ENCODE measurements at places on chromosomes 11 and 22.

DNA sequence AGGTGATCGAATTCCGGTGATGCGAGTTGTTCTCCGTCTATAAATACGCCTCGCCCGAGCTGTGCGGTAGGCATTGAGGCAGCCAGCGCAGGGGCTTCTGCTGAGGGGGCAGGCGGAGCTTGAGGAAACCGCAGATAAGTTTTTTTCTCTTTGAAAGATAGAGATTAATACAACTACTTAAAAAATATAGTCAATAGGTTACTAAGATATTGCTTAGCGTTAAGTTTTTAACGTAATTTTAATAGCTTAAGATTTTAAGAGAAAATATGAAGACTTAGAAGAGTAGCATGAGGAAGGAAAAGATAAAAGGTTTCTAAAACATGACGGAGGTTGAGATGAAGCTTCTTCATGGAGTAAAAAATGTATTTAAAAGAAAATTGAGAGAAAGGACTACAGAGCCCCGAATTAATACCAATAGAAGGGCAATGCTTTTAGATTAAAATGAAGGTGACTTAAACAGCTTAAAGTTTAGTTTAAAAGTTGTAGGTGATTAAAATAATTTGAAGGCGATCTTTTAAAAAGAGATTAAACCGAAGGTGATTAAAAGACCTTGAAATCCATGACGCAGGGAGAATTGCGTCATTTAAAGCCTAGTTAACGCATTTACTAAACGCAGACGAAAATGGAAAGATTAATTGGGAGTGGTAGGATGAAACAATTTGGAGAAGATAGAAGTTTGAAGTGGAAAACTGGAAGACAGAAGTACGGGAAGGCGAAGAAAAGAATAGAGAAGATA lies at the start of gene MALAT1:
MALAT1 (plus strand) TSS at position 69 of the 736 bp plus-strand sequence.
- peak; percentile 89 for DNase-seq

DNA sequence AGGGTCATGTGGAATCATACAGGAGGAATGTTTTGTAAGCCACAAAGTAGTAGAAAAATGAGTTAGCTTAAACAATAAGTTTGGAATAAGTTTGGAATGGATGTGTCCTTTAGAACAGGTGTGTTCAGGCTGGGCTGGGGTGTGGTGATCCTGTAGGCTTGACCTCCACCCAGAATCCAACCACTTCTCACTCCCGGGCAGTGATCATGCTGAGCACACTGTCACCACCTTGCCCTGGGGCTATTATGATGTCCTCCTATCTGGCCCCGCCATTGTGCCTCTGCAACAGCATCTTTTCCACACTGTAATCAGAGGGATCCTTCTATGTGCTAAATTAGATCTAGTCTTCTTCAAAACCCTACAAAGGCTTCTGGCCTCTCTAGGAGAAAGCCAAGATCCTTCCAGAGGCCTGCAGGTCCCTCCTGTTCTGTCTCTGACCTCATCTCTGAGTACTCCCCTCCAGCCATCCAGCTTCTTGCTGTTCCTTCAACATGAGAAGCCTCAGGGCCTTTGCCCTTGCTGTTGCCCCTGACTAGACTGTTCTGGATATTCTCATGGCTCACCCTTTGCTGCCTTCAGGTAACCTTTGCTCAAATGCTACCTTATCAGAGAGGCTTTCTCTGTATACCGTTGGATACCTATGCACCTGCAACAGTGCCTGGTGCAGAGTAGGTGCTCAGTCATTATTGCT lies 18.8 kb upstream of the ACCSL start:
- DNase-seq = no peak

DNA sequence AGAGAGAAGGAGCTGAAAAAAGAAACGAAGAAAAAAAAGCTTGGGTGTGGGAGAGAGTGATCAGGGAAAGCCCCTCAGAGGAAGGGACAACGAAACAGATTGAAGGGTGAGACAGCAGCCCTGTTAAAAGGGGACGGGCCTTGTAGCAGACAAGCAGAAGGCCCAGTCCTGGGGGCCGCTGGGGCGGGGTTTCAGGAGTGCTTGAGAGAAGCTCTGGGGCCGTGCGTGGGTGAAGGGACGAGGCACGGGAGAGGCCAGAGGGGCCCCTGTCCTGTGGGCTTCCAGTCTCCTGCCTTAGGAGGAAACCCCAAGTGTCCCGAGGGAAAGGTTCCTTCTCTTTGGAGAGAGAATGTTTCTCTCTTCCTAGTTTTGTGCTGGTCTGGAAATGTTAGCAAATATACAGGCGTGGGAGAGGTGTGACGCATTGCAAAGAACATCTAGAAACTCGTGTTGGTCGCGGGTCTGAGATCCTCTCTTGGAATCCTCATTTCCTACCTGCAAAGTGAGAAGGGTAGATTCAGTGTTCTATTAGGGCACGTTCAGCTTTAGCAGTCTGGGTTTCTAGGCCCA lies 28.6 kb downstream of the ADAMTS15 start:
- DNase-seq = no peak

- DNase-seq = no peak
Measured at GRCh38 chr11:120025606-120026335, 112.1 kb downstream of the TRIM29 start.

GRCh38 chr11:130561441-130561881 lies 113.0 kb downstream of the ADAMTS15 start:
- no peak for DNase-seq

GRCh38 chr22:41245917-41246499 lies 5.3 kb upstream of the CHADL start:
- DNase-seq = no peak

DNA sequence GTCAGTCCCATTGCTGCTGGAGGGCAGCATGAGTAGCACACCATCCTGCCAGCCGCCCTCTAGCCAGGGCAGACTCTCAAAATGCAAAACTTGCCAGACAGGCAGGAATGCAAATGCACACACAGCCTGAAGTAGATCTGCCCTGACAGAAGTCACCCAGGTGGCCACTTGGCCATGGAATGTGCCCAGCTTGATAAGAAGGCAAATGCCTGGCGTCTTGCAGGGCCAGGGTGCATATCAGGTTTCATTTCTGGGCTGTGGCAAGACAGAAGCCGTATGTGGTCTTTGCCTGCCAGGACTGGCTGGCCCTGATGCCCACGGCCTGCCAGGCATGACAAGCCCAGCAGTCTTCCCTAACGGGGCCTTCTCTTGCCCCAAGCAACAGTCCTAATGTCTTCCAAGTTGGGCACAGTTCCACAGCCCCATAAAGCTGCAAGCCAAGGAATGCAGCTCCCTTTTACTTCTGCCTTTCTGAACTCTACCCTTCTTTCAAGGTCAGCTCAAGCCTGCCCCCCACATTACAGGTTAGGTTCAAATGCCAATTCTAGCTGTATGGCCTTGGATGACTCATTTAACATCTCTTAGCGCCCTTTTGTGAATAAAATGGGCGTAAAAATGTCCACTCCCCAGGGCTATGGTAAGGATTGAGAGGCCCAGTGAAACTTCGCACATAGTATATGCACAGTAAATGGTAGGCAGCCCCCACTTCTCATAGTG lies 29.7 kb downstream of the POU2AF3 start:
- DNase-seq = no peak

- no peak for DNase-seq
Measured at GRCh38 chr22:22935056-22935545, 47.5 kb downstream of the IGLL5 start.

- DNase-seq = no peak
Measured at GRCh38 chr11:122731500-122731913, 76.0 kb downstream of the UBASH3B start.

DNA sequence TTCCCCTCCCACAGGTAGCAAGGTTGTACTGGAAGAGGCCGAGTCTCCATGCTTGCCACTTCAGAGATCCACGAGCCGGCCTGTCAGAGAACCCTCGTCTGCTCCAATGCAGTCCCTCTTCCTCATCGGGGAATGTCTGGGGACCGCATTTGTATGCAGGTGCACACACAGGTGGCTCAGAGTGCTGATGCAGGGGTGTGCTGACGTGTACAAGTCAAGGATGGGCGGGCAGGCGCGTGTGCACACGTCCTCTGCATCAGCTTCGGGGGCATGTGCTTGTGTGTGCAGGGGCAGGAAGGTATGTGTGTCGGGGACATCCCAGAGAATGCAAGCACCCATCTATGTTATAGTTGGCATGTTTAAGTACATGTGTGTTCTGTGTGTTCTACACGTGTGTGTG lies 49.4 kb downstream of the ELFN2 start:
- DNase-seq = peak; percentile 62

DNA sequence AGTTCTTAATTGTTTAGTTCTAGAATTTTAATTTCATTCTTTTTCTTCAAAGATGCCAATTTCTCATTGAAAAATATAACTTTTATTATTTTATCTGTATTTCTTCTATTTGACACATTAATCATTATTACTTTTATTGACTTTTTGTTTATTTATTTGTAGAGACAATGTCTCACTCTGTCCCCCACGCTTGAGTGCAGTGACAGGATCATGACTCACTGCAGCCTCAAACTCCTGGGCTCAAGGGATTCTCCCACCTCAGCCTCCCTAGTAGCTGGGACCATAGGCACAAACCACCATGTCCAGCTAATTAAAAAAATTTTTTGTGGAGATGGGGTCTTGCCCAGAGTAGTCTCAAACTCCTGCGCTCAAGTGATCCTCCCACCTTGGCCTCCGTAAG lies 30.3 kb upstream of the FBLN1 start:
- DNase-seq = no peak

DNA sequence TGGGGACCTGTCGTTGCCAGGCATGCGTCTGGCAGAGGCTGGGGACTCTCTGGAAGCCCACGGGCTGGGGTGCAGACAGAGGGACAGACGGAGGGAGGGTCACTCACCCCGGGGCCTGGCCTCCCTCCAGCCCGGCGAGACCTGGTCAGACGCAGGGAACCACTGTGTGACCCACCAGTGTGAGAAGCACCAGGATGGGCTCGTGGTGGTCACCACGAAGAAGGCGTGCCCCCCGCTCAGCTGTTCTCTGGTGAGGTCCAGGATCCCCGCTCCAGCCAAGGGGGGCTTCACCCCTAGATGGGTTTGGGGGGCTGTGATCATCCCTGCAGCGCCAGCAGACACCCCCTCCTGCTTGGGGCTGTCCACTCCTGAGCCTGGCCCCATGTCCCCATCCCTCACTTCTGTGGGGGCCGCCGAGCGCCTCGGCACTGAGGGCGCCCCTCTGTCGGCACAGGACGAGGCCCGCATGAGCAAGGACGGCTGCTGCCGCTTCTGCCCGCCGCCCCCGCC lies 23.6 kb upstream of the MUC5B start:
- DNase-seq = no peak

- no peak for DNase-seq
Measured at GRCh38 chr11:76824083-76824939, 36.4 kb upstream of the ACER3 start.

- DNase-seq = no peak
Measured at GRCh38 chr11:74008373-74009229, at the start of gene UCP3. Gene UCP3 (minus strand): TSS chr11:74009085. CDS start chr11:74007042, 2,043 bp downstream.

DNA sequence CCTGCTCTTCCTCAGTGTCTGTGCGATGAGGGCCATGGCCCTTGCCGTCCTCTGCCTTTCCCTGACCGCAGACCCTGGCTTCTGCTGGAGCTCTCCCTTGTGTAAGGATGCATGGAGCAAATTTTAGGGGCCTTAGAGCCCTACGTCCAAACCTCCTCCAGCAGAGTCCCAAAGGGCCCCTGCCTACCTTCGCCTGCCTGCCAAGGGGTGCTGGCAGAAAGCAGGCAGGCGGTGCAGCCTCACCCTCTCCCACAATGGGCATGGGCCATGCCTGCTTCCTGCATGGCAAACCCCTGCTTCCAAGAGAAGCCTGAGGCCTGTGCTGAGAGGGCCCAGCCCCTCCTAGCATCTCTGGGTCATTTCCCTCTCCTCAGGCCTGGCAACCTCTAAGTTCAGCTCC lies 71.3 kb upstream of the FGF3 start:
- DNase-seq = no peak

DNA sequence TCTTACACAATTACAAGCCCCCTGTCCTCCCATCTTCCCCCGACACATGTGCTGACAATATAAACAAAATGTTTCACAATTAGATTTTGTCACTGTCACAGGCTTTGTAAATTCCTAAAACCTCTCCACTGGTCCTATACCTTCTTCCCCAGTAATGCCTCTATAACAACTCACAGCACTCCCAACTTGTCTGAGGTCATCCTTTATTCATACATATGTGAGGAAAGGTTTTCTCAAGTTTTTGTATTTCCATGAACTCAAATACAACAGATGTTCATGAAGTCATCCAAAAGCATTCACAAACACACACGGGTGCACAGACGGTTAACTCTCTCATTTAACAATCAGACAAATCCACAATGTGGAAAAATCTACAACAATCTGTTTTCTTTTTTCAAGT lies 1.9 kb downstream of the OR52H1 start:
- DNase-seq = no peak

- DNase-seq = peak; percentile 35
Measured at GRCh38 chr11:60658409-60658808, 41.0 kb upstream of the MS4A8 start.

DNA sequence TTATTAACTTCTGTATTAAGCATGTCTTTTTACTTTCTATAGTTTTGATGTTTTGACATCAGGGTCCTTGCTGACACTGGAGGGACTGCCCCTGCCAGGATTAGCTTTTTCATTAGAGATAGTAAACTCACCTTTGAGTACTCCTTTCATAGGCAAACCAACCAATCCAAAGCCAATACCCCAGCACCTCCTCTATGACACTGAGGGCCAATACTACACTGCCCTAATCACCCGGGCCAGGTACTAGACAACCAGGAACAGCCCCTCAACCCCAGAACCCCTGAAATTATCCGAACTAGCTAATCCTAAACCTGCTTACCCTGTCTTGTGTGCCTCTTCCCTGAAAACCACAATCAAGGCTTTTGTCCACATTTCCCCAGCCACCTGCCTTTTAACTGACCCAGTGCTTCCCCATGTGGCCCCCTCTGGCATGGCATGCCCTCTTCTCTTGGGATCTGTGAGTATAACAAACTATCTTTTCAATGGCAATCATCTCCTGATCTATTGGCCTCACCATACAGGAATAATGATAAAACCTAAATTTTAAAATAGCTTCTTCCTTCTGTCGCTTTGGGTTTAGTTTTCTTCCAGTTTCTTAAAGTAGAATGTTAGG lies 31.2 kb downstream of the RAB6A start:
- DNase-seq = peak; percentile 17

DNA sequence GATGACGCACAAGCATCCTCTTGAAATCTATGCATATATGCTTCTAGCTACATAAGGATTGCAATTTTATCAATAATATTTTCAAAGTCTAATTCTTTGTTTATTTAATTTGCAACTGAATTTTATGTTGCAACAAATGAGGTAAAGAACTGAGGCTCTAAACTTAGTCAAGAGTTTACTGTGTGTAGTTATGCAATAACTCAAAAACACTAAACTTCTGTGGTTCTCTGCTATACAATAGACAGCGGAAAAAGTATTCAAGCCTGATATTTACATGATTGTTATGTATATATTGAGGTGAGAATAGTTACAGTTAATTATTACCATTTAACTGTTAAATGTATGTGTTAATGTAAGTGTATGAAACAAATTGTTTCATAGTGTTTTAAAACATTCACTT lies 32.9 kb downstream of the MSANTD4 start:
- no peak for DNase-seq

DNA sequence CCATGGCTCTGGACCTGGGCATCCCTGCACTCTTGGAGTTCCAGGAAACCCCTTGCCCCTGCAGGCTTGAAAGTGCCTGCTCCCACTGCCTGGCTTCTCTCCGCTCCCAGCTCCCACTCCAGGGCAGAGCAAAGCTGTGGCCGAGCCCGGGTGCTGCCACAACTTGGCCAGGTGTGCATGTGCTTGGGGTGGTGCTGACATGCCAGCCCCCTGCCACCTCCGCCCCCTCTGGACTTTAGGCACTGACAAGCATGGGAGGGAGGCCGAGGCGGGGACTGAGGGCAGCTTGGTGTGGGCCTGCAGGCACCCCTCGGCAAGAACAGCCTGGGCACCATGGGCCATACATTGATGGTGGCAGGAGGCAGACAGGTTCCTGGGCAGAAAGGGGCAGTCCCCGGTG lies 56.4 kb upstream of the B3GNT6 start:
- no peak for DNase-seq
